ENCODE measurements at places on chromosomes 2 and 18.

- DNase-seq, result no peak
Measured at GRCh38 chr2:175880-176820, 87.7 kb downstream of the SH3YL1 start.

GRCh38 chr2:176585791-176586190 is 316.5 kb downstream of the MTX2 start:
- DNase-seq, result no peak

GRCh38 chr18:67243799-67244587 is 272.5 kb downstream of the DSEL start:
- peak; percentile 35 for DNase-seq

- no peak for DNase-seq
Measured at GRCh38 chr2:167862782-167863181, 384.6 kb downstream of the STK39 start.

DNA sequence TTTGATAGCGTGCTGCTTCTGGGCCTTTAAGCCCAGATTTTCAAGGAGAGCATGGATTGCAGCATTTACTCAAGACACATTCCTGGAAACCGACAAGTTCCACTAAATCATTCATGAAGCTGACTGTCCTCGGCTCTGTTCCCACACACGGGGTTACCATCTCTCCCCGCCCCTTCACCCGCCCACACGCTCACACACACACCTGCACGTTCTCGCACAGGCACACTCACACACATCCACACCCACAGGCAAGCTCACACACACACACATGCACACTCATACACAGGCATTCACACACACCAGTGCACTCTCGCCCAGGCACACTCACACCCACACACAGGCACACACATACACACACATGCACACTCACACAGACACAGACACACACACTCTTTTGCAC is 150.0 kb upstream of the AGAP1 start:
- peak; percentile 3 for DNase-seq

- DNase-seq, result no peak
Measured at GRCh38 chr2:23788100-23788499, 138.8 kb downstream of the ATAD2B start.

DNA sequence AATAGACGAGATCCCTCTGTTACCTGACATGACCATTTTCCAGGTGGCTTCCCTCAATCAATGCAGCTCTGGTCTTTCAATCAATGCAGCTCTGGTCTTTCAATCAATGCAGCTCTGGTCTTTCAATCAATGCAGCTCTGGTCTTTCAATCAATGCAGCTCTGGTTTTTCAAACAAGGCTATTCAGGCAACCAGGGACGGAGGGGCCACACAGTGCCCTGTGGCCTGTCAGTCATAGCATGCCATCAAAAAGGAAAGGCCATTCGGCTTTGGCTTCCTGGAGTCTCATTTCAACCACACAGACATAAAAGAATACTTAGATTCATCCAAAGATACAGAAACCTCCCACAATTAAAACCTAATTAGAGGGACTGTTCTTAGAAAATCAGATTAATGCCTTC is 13.3 kb downstream of the MPP4 start:
- no peak for DNase-seq

- no peak for DNase-seq
Measured at GRCh38 chr2:125721072-125721721, 934.8 kb upstream of the GYPC start.

DNA sequence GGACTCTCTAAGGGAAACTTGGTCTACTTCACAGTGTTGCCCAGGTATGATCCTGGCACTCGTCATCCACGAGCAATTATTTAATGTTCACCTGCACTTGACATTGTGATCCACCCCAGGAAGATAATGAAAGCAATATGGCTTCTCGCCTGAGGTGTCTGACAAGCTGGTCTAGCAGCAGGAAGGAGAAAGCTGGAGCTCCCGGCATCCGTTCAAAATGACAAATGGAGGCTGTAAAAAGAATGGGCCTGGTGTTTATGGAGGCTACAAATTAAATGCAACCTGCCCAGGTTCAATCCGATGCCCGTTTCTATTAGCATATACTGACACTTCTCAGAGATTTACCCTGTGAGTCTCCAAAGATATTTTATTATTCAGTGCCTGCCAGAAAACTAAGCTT is 317.6 kb downstream of the CTNNA2 start:
- no peak for DNase-seq

- no peak for DNase-seq
Measured at GRCh38 chr2:206213514-206213845, 53.8 kb downstream of the EEF1B2 start.

- DNase-seq, result peak; percentile 55
Measured at GRCh38 chr18:8813611-8814010, 108.3 kb downstream of the MTCL1 start.

DNA sequence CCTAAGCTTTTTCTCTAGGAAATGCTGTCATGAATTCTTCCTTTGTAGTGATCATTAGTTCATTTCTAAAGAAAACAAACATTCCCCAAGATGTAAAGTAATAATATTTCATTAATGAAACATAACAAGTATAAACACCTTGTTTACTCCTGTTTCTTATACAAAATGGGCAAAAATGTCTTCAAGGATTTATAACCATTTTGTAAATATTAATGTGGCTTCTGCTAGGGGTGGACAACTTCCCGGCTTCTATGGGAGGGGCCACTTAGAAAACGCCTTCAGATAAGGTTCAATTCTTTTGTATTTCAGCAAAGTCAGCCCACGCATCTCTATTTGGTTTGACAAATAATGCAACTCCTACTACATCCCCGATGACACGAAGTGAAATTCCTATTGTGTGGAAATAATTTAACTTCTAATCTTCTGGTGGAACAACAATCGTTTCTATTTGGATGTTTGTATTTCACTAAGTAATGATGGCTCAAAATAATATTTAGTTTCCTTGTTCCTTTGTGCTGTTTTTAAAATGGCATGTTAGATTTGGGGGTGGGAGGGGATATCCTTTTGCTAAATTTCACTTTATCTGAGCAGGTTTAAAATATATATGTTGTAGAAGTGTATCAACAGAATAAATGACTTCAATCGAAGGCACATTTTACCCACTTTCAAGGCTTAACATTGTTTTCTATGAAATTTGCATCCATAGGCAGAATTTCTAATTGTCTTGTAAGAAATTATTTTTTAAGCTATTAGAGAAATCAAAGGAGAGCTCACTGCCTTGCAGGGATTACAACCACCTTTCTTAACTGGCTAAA is 14.7 kb upstream of the HOXD1 start:
- DNase-seq, result no peak

Data from fibroblast of pulmonary artery (primary cell).